ENCODE measurements at places on chromosomes 3 and 15. TPM values are rescaled to one million over a fixed set of nuclear protein-coding genes. Genes with fewer than 3 reads are reported as not detected.

ZBTB38 gene
- polyA plus RNA-seq: 77.4 TPM

ANKRD34C gene
- not detected for polyA plus RNA-seq

CPEB1 gene
- 4.1 TPM for polyA plus RNA-seq

TNIK gene
- 2.1 TPM for polyA plus RNA-seq

CLDN18 gene
- not detected for polyA plus RNA-seq

C3orf52 gene
- polyA plus RNA-seq: 4.5 TPM

IL17RE gene
- 2.2 TPM for polyA plus RNA-seq

SLC12A8 gene
- 8.4 TPM for polyA plus RNA-seq

DNA sequence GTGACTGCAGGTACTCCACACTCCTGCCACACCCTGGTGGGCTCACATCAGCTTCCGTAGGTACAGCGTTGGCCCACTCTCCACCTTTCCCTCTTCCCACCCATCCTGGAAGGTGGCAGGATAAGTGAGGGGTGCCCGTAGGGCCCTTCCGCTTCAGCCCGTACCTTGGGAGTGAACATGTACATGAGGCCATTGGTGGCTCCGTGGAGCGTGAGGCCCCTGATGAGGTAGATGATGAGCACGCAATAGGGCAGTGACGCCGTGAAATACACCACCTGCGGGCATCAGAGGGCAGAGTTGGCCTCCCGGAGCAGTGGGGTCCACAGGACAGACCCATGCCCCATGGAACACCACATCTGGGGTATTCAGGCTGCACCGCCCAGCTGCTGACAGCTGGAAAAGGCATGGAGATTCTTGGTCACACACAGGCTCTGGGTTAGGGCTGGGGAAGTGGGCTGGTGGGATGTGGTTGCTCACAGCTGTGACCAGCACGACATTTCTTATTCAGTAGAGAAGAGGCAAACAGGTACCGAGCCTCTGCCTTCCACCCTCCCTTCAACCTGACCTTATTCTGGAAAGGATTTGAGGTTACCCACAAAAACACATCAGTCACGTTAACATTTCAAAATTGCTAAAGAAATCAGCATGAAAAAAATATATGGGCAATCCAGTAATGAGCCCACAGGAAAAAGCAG is 23.8 kb downstream of the SLC6A20 start:
- no peak for DNase-seq

DNA sequence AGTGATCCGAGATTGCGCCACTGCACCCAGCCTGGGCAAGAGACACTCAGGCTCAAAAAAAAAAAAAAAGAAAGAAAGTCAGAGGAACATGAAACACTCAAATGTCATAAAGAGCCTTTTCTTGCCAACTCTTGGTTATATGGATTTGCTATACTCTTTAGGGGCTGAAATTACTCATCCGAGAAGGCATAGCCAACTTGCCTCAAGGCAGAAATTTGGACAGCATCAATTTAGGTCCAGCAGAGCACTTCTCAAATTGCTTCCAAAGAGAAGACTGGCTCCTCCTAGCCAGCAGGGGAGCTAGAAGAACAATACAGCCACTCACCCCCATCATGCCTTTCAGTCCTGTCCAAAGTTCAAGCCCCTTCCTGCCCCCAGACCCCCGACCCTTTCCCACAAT is 43.8 kb downstream of the OSBPL10 start:
- DNase-seq: no peak

GRCh38 chr3:48208076-48208475 is 15.2 kb upstream of the CAMP start:
- DNase-seq: no peak

GRCh38 chr3:31534065-31534425 is 1.3 kb downstream of the STT3B start:
- no peak for DNase-seq

GRCh38 chr3:73115806-73116205 is 54.3 kb downstream of the EBLN2 start:
- DNase-seq: no peak

DNA sequence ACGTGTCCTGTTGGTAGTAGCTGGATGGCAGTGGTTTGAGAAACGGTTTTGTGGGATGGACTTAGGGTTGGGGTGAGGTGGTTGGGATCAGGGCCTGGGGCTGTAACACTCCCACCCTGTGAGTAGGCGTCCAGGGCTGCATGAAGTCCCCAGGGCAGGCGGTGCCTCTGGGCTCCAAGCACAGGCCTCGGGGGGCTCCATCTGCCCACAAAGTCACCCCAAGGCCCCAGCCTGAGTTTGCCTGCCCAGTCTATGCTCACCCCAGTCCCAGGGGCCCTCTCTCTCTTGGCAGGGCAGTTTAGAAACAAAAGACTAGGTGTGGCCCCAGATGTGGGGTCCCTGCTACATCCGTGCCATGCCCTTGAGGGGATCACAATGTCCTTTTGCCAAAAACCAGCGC is 86.9 kb upstream of the PRR23E start:
- no peak for DNase-seq

GRCh38 chr15:27863000-27863399 is 236.1 kb downstream of the OCA2 start:
- DNase-seq: no peak

GRCh38 chr3:721086-721485 is 371.7 kb upstream of the CNTN6 start:
- no peak for DNase-seq

GRCh38 chr3:72441284-72441994 is 406.8 kb downstream of the SHQ1 start:
- no peak for DNase-seq

DNA sequence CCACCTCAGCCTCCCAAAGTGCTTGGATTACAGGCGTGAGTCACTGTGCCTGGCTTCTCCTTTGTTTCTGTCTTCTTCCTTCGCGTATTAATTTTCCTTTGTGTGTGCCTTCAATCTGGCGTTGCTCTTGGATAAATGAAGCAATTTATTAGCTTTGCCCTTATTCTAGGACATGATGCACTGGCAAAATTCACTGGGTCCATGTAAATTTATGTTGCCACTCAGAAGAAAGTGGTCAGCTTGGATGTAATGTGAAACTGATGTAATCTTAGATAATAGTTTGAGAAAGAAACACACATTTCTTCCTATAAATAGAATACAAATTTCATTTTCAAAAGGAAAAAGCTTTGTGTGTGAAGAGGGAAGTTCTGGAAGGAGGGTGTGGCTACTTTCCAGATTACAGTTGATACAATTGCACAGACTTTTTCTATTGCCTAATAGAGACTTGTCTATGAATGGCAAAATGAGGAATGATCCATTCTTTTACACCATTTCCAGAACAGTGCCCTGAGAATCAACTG is 23.3 kb upstream of the ATP1B3 start:
- DNase-seq: no peak

DNA sequence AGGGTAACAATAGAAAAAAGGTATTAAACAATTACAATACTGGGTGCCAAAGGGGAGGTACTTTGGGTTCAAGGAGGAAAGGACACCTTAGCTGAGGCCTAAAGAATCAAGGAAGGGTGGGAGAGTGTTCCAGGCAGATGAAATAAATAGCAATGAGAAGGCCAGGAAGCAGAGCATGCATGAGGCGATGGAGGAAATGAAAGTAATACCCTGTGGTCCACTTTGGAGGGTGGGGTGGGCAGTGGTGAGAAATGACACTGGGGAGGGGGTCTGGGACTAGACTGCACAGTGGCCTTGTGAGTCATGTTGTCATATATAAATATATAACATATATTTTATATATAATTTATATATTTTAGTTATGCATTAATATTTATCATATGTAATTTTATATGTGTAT is 55.9 kb downstream of the BHLHE40 start:
- no peak for DNase-seq

- no peak for DNase-seq
Measured at GRCh38 chr15:64161688-64162477, 939 bp downstream of the PPIB start.

DNA sequence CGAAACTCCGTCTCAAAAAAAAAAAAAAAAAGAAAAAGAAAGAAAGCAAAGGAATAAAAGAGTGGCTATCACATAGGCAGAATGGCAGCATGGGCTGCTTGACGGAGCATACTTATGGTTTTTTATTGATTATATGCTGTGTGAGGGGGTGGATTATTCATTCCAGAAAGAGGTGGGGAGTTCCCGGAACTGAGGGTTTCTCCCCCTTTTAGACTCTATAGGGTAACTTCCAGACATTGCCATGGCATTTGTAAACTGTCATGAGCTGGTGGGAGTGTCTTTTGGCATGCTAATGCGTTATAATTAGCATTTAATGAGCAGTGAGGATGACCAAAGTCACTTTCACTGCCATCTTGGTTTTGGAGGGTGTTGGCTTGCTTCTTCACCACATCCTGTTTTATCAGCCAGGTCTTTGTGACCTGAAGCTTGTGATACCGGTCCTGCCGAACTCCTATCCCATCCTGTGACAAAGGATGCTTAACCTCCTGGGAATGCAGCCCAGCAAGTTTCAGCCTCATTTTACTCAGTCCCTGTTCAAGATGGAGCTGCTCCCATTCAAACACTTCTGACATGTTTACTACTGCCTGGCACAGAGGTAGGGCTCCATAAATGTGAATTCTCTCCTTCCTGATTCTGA is 15.8 kb upstream of the ABHD17C start:
- DNase-seq: no peak

DNA sequence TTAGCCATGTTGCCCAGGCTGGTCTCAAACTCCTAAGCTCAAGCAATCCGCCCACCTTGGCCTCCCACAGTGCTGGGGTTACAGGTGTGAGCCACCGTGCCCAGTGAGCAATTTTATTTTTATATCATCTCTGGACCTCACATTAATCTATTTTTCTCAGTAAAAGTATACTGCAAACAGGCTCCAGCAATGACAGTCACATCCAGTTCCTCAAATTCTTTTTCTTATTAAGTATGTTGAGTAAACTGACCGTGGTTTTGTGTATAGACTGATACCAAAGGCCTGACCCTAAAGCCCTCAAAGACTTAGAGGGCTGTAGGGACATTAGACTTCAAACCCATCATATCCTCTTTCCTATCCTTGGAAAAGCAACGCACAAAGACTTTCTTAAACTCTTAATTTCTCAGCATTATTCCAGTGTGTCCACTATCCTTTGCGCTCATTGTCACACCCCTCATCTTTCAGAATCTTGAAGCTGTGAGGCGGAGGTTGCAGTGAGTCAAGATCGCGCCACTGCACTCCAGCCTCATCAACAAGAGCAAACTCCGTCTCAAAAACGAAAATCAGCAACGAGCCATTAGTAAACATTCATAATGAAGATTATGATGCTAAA is 2.0 kb downstream of the NGLY1 start:
- DNase-seq: no peak

GRCh38 chr15:32849769-32850668 is 132.2 kb downstream of the GREM1 start:
- DNase-seq: peak; percentile 91

- DNase-seq: no peak
Measured at GRCh38 chr3:41317718-41318117, 118.4 kb downstream of the CTNNB1 start.

DNA sequence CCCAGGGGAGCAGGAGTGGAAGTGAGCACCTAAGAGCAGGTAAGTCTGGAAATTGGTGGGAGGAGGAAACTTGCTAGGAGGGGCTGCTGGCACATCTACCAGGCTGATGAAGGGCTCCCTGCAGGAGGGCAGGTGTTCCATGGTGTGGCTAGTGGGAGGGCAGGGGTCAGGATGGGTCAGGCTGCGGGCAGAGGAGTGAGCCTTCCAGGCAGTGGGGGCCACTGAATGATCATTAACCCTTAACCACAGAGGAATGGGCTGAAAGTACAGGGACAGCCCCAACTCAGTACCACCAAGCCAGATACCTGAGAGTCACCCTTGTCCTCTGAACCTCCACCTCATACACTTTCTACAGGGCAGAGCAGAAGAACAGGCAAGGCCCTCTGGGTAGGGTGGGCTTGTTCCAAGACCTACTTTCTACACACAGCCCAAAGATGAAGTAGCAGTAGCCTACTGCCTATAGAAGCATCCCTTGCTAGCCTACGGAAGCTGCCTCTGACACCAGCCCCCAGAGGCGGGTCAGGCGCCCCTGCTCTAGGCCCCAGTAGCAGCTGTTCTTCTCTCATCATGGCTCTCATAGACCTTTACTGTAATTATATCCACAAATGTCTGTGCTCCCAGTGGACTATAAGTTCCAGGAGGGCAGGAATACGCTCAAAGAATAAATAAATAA is 4.6 kb downstream of the RAB6B start:
- DNase-seq: no peak

DNA sequence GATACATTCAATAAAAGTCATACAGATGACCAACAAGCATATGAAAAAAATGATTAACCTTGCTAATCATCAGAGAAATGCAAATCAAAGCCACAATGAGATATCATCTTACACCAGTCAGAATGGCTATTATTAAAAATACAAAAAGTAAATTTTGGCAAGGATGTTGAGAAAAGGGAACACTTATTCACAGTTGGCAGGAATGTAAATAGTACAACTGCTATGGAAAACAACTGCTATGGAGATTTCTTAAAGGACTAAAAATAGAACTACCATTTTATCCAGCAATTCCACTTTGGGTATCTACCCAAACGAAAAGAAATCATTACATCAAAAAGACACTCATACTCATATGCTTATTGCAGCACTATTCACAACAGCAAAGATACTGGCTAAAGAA is 1121.8 kb downstream of the TBL1XR1 start:
- no peak for DNase-seq

- DNase-seq: no peak
Measured at GRCh38 chr3:49665822-49666519, 8.2 kb upstream of the APEH start.
